ENCODE measurements at places on chromosomes 1 and 21.

GRCh38 chr1:51734896-51735745 is 118.2 kb downstream of the OSBPL9 start:
- no peaks in the 10 kb centered on the region for H3K36me3 ChIP-seq
- no peak for DNase-seq
- H3K4me1 ChIP-seq, result peaks cover 66% of the 10 kb centered on the region
- no peaks in the 10 kb centered on the region for H3K27me3 ChIP-seq

- H3K36me3 ChIP-seq, result peaks cover 3% of the 10 kb centered on the region
- H3K4me1 ChIP-seq, result peaks cover 33% of the 10 kb centered on the region
- H3K4me3 ChIP-seq, result no peak overlapping the region
- H3K27me3 ChIP-seq, result no peaks in the 10 kb centered on the region
- H3K27ac ChIP-seq, result no peak overlapping the region
- no peak for DNase-seq
These were observed 5.8 kb downstream of the CAPZB start for GRCh38 chr1:19479351-19480120.

- H3K4me1 ChIP-seq, result peaks cover 44% of the 10 kb centered on the region
- H3K36me3 ChIP-seq, result no peaks in the 10 kb centered on the region
- peak overlapping the region; percentile 34 for H3K4me3 ChIP-seq
These were observed 21.4 kb downstream of the FOXO6 start for GRCh38 chr1:41382480-41383090.

- H3K4me1 ChIP-seq, result no peaks in the 10 kb centered on the region
- no peak for DNase-seq
- H3K4me3 ChIP-seq, result no peak overlapping the region
- H3K27me3 ChIP-seq, result peaks cover 26% of the 10 kb centered on the region
- H3K36me3 ChIP-seq, result no peaks in the 10 kb centered on the region
These were observed 18.3 kb upstream of the PPIE start for GRCh38 chr1:39720094-39720999.

- H3K27ac ChIP-seq, result peak overlapping the region; percentile 41
- H3K4me1 ChIP-seq, result peaks cover 10% of the 10 kb centered on the region
- no peak overlapping the region for H3K4me3 ChIP-seq
- no peaks in the 10 kb centered on the region for H3K27me3 ChIP-seq
- H3K36me3 ChIP-seq, result no peaks in the 10 kb centered on the region
- no peak for DNase-seq
These were observed 31.7 kb upstream of the TMEM125 start for GRCh38 chr1:43238085-43238484.

DNA sequence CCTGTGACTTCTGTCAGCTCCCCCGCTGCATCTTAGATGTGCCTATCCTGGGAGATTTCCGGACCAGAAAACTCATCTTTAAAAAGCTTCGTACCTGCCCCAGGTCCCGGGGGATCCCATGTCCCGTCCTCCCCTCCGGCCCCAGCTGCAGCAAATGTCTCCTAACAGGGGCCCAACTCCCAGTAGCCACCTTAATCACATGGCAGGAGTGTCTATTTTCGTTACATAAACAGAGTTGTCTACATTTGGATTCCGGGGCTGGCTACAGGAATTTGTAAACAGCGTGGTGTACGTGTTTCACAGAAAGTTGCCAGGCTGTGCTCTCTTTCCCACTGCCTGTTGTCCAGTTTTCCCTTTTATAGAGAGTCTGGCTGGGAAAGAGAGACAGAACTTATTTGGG is 17.9 kb upstream of the KCNE2 start:
- no peaks in the 10 kb centered on the region for H3K36me3 ChIP-seq
- peak overlapping the region; percentile 73 for H3K27ac ChIP-seq
- H3K27me3 ChIP-seq, result no peaks in the 10 kb centered on the region
- DNase-seq, result no peak
- H3K4me3 ChIP-seq, result no peak overlapping the region

DNA sequence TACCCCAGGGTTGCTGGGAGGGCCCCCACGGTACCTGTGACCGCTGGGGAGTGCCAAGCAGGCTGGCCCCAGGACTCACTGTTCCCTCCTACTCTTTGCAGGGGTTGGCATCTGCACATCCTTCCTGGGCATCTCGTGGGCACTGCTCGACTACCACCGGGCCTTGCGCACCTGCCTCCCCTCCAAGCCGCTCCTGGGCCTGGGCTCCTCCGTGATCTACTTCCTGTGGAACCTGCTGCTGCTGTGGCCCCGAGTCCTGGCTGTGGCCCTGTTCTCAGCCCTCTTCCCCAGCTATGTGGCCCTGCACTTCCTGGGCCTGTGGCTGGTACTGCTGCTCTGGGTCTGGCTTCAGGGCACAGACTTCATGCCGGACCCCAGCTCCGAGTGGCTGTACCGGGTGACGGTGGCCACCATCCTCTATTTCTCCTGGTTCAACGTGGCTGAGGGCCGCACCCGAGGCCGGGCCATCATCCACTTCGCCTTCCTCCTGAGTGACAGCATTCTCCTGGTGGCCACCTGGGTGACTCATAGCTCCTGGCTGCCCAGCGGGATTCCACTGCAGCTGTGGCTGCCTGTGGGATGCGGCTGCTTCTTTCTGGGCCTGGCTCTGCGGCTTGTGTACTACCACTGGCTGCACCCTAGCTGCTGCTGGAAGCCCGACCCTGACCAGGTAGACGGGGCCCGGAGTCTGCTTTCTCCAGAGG is 6.8 kb downstream of the XKR8 start:
- H3K36me3 ChIP-seq, result peaks cover 52% of the 10 kb centered on the region
- H3K27me3 ChIP-seq, result no peaks in the 10 kb centered on the region
- DNase-seq, result no peak
- no peak overlapping the region for H3K4me3 ChIP-seq
- no peak overlapping the region for H3K27ac ChIP-seq

- H3K27ac ChIP-seq, result no peak overlapping the region
- no peaks in the 10 kb centered on the region for H3K4me1 ChIP-seq
- DNase-seq, result no peak
- H3K27me3 ChIP-seq, result no peaks in the 10 kb centered on the region
- H3K36me3 ChIP-seq, result no peaks in the 10 kb centered on the region
These were observed 394.1 kb downstream of the RRAGC start for GRCh38 chr1:38465460-38465859.

GRCh38 chr1:50378770-50379169 is 44.5 kb downstream of the DMRTA2 start:
- no peak for DNase-seq
- no peaks in the 10 kb centered on the region for H3K36me3 ChIP-seq

DNA sequence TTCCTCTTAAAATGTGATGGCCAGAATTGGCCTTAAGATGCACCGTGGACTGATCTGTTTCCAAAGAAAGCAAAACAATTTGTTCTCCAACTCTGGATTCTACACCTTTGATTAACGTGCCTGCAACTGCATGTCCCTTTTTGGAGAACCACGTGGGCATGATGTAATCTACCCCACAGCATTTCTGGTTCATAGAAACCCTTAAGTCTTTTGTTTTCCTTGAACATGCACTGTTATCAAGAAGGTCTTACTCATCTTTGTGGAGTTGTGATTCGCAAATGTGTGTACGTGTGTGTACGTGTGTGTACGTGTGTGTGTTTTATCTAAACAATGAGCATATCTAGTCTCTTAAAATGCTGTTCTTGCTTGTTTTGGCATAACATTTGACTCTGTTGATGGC is 57.8 kb downstream of the LPAR3 start:
- no peak overlapping the region for H3K27ac ChIP-seq
- no peak for DNase-seq
- H3K36me3 ChIP-seq, result no peaks in the 10 kb centered on the region
- H3K4me3 ChIP-seq, result no peak overlapping the region
- H3K27me3 ChIP-seq, result peaks cover 4% of the 10 kb centered on the region

GRCh38 chr1:234617131-234617985 is 7.4 kb upstream of the IRF2BP2 start:
- H3K4me1 ChIP-seq, result peaks cover 32% of the 10 kb centered on the region
- no peak overlapping the region for H3K4me3 ChIP-seq
- H3K27ac ChIP-seq, result no peak overlapping the region
- H3K27me3 ChIP-seq, result no peaks in the 10 kb centered on the region
- no peak for DNase-seq
